ENCODE measurements at places on chromosomes 5 and 9.

DNA sequence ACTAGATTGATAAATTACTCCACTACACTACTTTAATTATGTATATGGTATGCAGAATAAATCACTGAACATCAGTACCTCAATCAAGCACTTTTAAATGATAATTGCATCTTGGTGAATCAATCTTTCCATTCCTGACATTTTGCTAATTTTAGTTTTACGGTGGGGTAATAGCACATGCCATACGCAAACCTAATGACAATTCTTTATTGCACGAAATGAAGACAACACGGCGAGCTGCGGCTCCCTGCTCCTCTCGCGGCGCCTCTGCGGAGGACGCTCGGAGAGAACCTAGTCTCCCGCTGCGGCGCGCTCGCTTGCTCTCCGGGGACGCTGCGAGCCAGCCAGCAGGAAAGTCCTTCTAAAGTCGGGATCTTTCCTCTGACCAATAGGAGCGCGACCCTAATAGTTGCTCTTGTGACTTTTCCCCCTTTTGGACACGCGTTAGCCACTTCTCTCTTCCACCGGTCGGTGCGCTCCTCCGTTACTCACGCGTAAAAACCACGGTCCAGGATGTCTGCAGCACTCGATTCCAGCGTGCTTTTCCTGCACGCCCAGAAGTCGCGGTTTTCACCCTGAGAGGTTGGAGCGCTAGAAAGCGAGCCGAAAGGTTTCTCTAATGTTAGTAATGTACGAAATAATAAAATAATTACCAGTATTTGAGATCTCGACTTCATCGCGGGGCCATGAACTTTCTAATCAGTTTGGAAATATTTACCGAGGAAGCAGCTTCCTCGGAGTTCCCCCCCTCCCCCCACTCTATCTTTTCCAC, 1.0 kb upstream of the MEF2C start:
- peak; percentile 62 for DNase-seq

GRCh38 chr5:158382473-158382872, 523.5 kb upstream of the CLINT1 start:
- DNase-seq = peak; percentile 83

GRCh38 chr5:64807520-64807919, 38.8 kb downstream of the CWC27 start:
- DNase-seq = no peak

- DNase-seq = no peak
Measured at GRCh38 chr5:143400541-143401226, 2.8 kb downstream of the NR3C1 start.

- no peak for DNase-seq
Measured at GRCh38 chr5:10474521-10475075, 32.9 kb downstream of the ROPN1L start.

DNA sequence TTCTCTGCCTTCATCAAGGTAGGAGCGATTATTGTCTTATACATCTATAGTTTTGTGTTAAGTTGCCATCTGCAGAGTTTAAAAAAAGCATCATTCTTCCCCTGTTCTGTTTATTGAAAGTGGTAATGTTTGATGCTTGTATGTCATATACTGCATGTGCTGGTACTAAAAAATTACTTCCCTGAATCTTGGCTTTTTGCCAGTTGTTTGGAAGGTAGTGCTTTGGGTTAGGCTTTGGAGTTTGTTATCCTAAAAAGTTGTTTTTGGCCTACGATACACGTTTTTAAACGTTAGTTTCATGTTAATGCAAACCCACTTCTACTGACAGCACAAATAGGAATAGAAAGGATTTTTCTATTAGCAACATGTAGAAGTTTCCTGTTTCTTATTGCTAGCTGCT, 158.3 kb downstream of the GIN1 start:
- DNase-seq = no peak

- DNase-seq = no peak
Measured at GRCh38 chr9:72935595-72935994, 17.3 kb downstream of the ALDH1A1 start.

DNA sequence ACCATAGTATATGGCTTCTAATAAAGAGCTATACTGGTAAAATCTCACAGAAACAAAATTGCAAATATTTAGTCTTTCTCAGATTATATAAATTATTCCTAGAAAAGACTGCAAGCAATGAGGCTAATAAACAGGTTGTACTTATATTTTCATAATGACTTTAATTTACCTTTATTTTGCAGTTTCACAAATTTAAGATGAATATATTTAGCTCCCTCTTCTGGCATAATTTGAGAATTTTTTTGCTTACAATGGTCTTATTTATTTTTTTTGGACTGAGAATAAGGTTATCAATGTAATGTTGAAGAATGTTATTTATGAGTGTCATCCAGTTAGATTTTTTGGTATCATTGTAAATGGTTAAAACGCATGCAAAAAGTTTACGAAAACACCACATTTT, 56.7 kb downstream of the PIK3R1 start:
- DNase-seq = no peak

DNA sequence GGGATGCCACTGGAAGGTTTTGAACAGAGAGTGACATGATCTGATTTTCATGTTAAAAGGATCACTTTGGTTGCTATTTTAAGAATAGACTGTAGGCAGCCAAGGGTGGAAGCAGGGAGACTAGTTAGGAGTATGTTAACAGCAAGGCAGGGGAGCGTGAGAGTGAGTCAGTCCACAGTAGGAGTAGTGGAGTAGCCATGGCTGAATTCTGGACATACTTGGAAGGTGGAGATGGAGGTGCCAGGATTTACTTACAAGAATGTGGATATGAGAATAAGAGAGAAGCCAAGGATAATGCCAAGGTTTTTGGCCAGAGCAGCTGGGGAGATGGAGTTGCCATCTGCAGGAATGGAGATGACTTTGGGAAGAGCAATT, 118.8 kb downstream of the GALNT10 start:
- DNase-seq = no peak

DNA sequence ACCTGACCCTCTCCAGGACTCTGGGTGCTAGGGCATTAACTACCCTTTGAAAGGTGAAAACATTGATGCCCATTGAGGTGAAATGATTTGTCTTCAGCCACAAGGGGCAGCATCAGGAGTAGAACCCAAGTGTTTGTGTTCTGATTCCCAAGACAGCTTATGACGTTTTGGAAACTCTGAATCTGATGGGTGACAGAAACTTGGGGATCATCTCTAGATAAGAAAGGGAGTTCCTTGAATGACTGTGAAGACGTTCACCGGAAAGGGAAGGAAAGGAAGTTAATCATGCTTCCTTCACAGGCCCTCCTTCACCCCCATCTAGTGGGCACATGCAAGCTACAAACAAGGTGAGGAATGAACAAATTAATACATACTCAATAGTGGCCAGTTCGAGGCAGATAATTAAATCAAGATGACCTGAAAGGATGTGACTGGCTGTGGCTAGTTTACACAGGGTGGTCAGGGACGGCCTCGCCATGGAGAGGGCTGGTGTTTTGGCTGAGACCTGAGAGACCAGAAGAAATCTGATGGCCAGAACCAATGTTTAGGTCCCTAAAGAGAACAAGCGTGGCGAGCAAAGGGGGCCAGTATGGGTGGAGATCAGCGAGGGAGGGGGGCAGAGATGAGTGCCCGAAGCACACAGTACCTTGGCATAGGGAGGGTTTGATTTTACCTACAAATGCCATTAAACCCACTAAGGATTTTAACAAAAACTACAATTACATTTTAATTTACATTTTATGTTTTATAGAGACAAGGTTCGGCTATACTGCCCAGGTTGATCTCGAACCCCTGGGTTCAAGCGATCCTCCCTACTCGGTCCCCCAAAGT, 937 bp upstream of the SLC26A2 start:
- DNase-seq = peak; percentile 81

GRCh38 chr5:106121972-106122605, 1548.6 kb downstream of the EFNA5 start:
- DNase-seq = peak; percentile 61

DNA sequence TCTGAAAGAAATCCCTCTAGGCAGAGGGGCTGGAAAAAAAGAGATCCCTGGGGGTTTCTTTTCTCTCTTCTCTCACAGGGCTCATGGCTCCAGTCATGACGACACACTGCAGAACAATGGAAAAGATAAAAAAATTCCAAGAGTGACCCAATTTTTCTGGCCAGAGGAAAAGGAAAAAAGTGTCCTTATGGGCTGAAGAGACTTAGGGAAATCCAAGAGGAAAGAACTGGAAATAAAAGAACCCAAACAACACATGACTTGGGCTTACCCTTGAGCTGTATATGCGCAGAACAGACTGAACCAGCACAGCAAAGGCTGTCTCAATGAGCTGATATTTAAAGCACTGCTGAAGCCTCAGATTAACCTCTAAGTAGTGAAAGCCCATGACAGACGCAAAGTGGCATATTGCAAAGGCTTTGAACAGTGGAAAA, 102.4 kb downstream of the SMIM23 start:
- DNase-seq = no peak

GRCh38 chr5:32522429-32523143, 62.8 kb upstream of the SUB1 start:
- DNase-seq = no peak

- DNase-seq = no peak
Measured at GRCh38 chr5:83035373-83036100, 41.7 kb downstream of the TMEM167A start.

GRCh38 chr9:36765468-36766341, 193.0 kb downstream of the MELK start:
- DNase-seq = peak; percentile 97

GRCh38 chr9:127899128-127899943, at the start of gene ST6GALNAC6:
TSS of gene ST6GALNAC6 (minus strand) at chr9:127899603. CDS start at chr9:127897981, 1,622 bp downstream.
- peak; percentile 68 for DNase-seq

DNA sequence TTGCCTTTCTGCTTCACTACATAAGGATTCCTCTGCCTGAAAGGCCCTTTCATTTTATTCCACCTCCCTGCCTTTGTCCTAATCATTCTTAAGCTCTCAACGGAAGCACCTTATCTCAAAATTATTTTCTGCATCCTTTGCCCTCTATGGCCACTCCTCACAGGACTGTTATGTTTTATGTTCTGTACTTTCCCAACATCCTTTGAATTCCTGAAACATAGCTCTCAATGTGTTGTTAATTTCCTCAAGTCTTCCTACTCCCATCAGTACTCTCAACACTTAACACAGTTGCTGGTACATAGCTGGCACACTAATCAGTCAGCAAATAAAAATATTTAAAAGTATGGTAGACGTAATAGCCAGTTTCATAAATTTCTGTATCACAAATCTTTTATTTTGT, 193.0 kb downstream of the RFX3 start:
- no peak for DNase-seq

DNA sequence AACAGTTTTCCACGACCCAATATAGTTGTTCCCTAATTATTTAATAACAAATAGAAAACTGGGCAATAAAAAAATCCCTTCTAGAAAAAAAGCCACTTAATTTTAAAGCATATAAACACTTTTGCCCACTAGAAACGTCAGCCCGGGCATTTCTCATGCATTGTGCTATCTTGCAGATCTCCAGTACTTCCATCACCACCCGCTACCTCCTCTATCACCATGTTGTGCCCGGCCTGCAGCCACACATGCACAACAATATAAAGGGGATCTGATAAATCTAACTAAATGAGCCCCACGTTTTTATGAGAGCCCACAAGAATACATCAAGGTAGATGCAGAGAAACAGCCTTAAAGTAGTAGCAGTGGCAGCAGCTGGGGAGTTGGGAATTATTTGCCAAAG, 272.7 kb downstream of the MLLT3 start:
- no peak for DNase-seq

DNA sequence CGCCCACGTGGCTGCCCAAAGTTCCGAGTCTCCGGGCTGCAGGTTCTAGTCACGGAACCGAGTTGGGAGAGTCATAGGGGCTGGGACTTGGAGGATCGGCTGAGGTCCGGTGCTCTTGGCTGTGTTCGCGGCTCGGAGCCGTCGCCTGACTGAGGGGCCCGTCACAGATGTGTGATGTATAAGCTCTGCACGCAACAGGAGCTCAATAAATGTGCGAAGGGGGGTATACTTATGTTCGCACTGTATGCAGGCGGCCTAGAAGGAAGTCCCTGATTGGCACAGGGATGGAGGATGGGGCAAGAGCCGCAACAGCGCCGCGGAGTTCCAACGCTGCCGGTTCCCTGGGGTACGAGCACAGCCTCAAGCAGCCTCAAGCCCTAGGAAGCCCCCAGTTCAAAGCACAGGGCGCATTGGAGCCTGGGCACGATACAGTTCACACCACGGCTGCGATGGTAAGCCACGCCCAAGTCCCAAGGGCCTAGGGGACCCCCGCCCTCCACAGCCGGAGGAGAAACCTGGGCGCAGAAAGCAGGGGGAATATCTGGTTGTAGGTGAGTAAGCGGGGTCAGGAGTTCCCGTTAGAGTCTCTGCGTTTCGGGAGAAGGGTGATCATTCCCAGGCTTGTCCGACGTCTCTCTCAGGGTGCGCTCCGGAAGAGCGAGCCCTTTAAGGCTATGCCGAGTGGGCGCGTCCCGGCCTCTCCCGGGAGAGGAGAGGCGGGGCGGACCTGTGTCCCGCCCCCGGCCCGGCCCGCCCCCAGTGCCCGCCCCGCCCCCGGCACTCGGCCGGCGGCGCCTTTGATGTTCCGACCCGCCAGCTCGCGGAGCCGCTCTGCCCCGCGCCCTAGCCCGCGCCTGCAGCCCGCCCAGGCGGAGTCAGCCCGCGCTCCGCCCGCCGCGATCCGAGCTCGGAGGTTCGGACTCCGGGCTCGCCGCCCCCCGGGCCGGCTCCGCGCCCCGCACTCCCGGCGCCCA, at the start of gene TCF7:
Gene TCF7 (plus strand): TSS at position 780 of the 974 bp plus-strand sequence. CDS start 226 bp downstream, outside the sequence.
- peak; percentile 94 for DNase-seq

- DNase-seq = no peak
Measured at GRCh38 chr5:111954516-111955395, 197.8 kb upstream of the NREP start.

- no peak for DNase-seq
Measured at GRCh38 chr9:134272302-134273023, 53.8 kb upstream of the RXRA start.

DNA sequence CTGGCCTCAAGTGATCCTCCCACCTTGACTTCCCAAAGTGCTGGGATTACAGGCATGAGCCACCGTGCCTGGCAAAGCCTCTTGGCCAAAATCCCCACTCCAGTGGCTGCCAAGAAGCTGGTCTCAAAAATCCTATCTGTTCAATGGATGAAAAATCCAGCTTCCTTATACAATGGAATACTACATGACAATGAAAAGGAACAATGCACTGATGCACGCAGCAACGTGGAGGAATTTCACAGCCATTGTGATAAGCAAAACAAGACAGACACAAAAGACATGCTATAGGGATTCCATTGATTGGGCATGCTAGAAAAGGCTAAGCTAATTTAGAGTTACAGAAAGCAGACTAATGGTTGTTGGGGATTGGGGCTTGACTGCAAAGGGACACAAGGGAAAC, 13.1 kb upstream of the SFXN1 start:
- DNase-seq = no peak

DNA sequence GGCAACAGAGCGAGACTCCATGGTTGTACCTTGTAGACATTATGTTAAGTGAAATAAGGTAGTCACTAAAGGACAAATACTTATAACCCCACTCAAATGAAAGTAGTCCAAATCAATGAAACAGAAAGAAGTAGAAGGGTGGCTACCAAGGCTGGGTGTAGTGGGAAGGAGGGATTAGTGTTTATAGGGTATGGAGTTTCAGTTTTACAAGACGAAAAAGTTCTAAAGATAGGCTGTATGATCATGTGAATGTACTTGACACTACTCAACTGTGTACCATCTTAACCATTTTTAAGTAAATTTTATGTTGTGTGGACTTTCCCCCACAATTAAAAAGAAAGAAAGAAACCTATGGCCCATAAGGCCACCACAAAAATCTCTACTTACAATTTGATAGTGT, 32.2 kb downstream of the ALDH7A1 start:
- DNase-seq = no peak
